NCI-H524 (cell line): ENCODE measurements at places on chromosomes 3 and 15.
A peak's percentile ranks its signal among the peaks of the same experiment; 100 is the strongest.

GRCh38 chr3:72078676-72079368 is 293.9 kb upstream of the PROK2 start:
- no peak for DNase-seq

DNA sequence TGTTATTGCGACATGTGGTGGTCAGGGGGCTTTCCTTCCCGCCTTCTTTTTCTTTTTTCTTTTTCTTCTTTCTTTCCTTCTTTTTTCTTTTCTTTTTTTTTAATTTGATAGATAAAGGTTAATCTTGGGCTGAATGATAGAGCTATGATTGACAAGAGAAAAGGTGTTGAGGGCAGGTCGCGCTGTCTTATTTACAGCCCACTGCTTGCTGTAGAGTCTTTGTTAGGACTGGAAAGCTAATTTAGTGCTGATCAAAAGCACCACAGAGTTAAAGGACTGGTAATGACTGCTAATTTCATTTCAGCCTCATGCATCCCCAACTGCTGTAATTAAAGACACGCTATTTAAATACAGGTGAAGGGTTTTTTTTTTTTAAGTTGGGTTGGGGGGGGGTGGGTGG is 10.6 kb upstream of the SOX2 start:
- no peak for DNase-seq

GRCh38 chr3:140288595-140288994 is 353.6 kb downstream of the CLSTN2 start:
- no peak for DNase-seq

GRCh38 chr3:48370333-48370713 is 1.7 kb upstream of the FBXW12 start:
- DNase-seq, result no peak

- DNase-seq, result no peak
These were observed 1297.6 kb upstream of the ALCAM start for GRCh38 chr3:104069114-104069513.

DNA sequence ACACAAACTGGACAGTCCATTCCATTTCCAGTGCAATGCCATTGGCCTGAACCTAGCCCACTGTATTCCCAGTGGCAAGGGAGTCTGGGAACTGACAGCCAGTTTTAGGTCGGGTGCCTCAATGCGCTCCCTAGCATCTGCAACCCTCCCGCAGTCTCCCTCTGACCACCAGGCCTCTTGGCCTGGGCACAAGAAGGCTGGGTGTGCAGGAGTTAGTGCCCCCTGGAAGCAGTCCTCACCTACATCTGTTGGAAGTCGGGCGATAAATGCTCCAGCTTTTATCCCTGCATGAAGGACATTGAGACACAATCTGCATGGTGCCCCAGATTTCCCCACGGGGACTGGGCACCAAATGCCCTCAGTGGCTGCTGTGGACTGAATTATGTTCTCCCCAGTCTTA is 12.7 kb downstream of the C3orf22 start:
- no peak for DNase-seq

- DNase-seq, result no peak
These were observed 104.1 kb downstream of the TPRA1 start for GRCh38 chr3:127486321-127486944.

DNA sequence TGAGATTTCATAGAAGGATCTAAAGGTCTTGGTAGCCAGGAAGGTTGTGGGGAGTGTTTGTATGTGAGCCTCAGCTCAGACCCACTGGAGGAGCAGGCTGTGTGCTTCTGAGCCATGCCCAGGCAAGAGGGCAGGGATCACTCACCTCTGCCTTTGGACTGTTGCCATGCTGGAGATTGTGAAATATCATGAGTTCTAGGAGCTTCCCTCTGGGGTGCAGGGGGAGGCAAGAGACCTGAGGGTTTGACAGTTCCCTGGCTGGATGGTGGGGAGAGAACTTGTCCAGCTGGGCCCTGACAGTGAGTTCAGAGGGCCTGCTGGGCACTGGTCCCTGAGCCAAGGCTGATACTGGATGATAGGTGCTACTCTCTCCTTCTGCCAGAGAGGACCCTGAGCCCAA is 6.0 kb downstream of the SLC6A1 start:
- DNase-seq, result no peak

GRCh38 chr15:78272316-78272715 is 8.0 kb downstream of the DNAJA4 start:
- no peak for DNase-seq

DNA sequence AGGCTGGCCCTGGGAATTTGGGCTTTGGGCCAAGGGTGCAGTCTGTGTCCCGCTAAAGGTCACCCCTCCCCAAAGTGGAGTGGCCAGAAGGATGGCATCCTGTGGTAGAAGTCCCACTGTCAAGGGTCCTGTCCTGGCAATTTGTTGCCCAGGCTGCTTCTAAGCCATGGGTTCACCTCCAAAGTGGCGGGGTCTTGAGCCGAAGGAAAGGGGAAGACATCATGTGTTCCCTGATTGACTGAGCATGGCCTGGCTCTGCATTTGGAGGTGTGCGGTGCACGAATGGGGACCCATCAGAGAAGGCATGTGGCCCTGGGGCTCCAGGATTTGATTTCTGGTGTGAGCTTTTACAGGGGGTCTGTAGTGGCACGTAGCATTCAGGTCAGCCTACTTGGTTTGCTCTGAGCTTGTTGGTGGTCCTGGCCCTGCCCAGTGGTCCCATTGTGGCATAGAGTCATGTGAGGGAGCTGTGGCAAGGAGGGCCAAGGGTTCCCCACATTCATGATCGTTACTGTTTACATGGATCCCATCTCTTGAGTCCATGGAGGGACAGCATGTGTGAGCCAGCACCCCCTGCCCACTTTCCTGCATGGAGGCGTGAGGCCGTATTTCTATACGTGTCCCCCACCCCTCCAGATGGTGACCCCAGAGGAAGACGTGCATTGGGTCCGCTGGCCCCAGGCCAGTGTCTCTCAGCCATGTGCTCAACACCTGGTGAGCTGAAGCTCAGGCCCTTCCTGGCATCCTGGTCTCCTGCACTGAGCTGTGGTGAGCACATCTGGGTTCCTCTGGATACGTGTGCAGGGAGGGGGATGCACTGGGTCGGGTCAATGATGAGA is 225.1 kb downstream of the SNRPN start:
- DNase-seq, result no peak

GRCh38 chr15:64690008-64690407 is 85.4 kb downstream of the RBPMS2 start:
- DNase-seq, result no peak

DNA sequence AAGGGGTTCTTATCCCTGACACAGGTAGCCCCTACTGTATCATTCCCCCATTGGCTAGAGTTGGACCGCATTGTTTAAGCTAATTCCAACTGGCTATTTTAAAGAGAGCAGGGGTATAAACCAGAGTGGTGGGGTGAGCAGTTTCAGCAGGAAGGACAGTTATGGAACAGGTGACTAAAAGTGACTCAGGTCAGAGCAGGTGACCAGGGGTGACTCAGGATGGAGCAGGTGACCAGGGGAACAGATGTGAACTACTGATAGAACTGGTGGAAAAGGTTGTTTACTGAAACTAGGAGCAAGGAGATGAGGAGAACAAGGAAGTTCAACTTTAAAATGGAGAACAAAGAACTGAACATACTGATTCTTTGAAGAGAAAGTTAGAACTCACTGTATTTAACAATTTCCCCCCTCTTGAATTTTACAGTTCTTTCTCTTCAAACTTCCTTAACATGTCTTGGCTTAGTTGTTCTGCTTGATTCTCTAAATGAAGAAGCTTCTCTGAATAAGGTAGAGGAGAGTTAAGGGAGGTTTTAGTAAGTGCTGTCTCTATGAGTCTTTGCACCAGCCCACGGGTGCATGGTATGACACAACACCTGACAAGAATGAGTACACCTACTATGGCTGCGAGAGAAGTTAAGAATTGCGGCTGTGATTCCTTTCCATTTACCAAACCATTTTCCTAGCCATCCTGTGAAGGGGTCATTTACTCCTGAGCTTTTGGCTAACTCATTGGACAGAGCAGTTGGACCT is 83.4 kb upstream of the WNT7A start:
- no peak for DNase-seq

- no peak for DNase-seq
These were observed 71.1 kb downstream of the MGLL start for GRCh38 chr3:127751163-127751621.

GRCh38 chr3:87987952-87988351 is 70.9 kb downstream of the CGGBP1 start:
- no peak for DNase-seq

- no peak for DNase-seq
These were observed 23.7 kb downstream of the ABHD2 start for GRCh38 chr15:89111961-89112340.

DNA sequence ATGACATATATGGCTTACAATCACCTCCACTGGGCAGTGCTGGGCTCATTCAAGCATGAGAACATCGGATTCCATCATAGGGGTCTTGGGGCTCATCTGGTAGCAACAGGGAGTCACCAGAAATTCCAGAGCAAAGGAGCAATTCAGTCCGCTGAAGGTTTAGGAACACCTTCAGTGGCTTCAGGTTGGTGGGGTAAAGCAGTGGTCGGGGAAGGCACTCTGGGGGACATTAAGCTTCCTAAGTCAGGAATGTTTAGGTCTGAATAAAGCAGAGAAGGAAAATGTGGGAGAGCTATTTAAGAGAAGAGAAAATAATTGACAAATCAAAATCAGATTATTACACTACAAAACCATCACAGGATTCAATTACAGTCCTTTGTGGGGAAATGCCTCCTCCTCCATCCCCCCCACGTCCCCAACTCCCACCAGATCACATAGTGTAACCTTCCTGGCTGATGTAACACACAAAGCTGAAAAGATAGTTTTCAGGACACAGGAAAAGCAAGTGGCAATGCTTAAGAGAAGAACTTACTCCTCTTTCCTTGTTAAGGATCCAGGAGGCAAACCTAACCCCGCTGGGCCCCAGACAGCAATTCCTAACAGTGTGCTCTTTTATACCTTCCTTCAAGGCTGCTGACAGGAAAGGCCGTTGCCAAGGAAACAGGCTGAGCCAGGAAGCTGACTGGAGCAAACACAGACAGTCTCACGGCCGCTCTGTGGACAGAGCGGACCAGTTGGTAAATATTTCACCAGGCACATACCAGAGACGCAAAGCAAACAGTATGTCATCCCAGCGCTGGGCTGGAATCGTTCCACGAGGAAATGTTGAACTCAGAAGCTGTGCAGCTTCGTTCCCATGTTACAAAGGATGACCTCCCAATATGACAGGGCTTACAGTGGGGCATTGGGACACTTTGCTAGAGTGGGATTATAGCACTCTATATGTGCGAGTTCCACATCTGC is 57.5 kb upstream of the LMCD1 start:
- peak; percentile 6 for DNase-seq

- no peak for DNase-seq
These were observed 53.1 kb downstream of the CACNA2D2 start for GRCh38 chr3:50450209-50450921.

DNA sequence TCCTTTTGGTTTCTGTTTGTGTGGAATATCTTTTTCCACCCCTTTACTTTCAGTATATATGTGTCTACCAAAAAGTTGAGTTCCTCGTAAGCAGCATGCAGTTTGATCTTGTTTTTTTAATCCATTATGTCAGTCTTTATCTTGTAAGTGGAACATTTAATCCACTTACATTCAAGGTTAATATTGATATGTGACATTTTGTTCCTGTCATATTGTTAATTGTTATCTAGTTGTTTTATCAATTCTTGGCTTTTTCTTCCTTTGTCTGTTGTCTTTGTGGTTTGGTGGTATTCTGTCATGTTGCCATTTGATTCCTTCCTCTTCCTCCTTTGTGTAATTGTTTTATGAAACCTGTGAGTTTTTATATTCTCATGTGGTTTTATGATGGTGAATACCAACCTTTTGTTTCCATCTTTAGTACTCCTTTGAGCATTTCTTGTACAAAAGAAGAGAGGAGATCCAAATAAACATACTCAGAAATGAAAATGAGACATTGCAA is 43.4 kb upstream of the XCR1 start:
- DNase-seq, result no peak

- DNase-seq, result no peak
These were observed 118.3 kb upstream of the ATP2B2 start for GRCh38 chr3:10623578-10624275.

- DNase-seq, result no peak
These were observed 40.8 kb downstream of the TMEM45A start for GRCh38 chr3:100533176-100533575.

DNA sequence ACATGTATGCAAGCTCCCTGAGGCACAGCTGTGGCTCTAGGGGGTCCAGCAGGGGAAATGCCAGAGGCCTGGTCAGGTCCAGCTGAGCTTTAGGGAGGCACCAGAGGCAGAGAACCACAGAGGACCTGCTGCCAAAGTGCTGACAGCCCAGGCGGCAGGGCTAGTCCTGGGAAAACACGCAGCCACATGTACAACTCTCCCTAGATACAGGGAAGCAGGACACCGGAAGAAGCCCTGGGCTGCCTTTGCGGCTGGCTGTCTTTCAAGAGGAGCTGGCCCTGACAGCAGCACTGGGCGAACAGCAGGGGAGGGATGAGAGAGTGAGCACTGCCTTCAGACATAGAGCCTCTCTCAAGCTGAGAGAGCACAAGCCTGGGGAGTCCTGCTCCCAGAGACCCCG is 40.7 kb downstream of the RFT1 start:
- no peak for DNase-seq
